ENCODE measurements at places on chromosomes 7 and 10.

GRCh38 chr7:142263598-142264380 lies 5.9 kb upstream of the PRSS58 start:
- DNase-seq, result no peak

GRCh38 chr7:92917230-92917629 lies 80.9 kb upstream of the CDK6 start:
- no peak for DNase-seq

GRCh38 chr7:1065263-1065584 lies 20.9 kb downstream of the GPR146 start:
- DNase-seq, result no peak

DNA sequence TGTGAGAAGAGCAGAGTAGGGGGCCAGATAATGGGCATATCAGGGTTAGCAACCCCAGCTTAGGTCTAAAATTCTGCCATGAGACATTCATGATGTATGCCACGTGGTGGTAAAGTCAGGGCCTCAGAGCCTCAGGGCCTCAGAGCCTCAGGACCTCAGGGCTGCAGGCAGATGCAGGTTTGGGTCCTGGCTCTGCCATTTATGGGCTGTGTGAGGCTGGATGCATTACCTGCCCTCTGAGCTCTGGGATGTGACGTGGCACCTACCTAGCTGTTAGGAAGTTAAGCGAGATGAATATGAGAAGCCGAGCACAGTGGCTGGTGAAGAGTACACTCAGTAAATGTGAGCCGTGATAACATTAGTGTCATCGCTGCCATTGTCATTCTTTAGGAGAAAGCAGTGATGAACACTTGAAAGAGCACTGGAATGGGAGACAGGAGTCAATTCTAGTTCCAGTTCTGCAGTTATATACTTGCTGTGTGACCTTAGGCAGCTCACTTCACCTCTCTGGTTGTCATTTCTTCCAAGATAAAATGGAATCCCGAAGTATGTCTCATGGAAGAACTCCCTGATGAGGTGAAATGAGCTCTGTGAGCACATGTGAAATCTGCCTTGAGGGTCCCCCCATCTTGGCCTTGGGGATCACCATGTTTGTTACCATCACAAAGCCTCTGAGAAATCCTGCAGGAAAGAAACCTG lies 127.2 kb downstream of the SH3PXD2A start:
- no peak for DNase-seq

- no peak for DNase-seq
Observed at GRCh38 chr10:11870461-11870780, 47.3 kb downstream of the PROSER2 start.

DNA sequence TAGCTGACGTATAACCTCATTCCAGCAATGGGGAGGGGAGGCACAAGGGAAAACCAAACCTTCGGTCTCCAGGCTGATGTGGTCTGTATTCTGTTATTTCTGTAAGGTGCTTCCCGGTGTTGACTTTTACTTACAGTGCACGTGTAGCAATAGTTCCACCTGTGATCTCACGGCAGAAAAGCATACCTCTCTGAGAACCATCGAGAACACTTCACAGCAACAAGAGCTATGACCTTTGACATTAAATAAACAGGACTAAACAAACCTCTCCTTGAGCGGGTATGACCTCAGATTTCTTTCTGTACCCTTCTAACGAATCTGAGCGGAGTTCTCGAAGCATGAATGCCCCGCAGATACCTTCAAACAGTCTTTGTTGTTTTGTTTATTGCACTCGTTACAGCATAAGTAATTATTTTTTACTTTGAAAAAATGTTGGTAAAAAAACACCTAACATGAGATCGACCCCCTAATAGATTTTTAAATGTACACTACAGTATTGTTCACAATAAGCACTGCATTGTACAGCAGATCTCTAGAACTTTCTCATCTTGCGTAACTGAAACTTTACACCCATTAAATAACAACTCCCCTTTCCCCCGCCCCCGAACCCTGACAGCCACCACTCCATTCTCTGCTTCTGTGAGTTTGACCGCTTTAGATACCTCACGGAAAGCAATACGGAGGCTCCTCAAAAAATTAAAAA lies 282.3 kb downstream of the GATA3 start:
- DNase-seq, result no peak

- DNase-seq, result no peak
Observed at GRCh38 chr7:151139071-151139790, 28.3 kb downstream of the GBX1 start.

DNA sequence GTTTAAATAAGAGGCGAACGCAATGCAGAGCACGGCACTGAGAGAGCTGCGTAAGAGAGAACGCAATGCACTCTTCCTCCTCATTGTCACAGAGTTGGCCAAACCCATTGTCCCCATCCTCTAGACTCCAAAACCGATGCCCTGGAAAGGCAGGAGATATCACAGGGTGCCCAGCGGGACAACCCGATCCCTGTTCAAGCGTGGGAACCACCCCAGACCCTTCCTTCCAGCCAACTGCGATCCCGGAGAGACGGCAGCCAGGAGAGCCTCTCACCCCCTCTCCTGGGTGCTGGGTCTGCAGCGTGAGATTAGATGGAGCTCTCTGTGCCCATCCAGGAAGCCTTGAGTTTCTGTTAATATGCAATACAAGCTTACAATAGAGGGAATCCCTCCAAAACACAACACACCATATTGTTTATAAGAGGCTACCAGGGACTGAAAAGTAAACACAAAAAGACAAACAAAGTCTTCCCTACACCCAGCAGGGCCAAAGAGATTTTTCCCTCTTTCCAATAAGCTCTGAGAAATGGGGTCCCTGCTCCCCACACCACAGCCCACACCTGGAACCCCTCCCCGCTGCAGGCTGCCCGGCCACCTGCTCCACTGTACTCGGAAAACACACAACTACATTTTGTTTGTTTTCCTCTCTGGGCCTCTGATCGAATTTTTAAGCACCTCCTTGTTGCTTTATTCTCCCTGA lies 187.6 kb downstream of the ADARB2 start:
- no peak for DNase-seq

DNA sequence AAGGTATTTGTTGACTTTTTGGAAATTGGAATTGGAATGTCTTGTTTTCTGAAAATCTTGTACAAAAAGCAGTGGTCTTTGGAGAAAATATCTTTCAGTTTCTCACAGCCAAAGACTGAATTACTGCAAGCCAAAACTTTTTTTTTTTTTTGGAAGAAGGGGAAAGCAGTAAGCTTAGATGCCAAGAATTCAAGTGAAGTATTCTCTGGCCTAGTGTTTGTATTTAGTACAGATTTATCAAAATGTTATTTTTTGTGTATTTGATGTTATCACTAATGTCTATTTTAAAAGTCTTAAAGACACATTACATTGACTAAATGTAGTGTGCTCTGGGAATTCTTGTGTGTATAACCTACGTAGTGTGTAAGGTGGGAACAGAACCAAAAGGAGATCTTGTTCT lies 6.2 kb downstream of the TET1 start:
- no peak for DNase-seq

DNA sequence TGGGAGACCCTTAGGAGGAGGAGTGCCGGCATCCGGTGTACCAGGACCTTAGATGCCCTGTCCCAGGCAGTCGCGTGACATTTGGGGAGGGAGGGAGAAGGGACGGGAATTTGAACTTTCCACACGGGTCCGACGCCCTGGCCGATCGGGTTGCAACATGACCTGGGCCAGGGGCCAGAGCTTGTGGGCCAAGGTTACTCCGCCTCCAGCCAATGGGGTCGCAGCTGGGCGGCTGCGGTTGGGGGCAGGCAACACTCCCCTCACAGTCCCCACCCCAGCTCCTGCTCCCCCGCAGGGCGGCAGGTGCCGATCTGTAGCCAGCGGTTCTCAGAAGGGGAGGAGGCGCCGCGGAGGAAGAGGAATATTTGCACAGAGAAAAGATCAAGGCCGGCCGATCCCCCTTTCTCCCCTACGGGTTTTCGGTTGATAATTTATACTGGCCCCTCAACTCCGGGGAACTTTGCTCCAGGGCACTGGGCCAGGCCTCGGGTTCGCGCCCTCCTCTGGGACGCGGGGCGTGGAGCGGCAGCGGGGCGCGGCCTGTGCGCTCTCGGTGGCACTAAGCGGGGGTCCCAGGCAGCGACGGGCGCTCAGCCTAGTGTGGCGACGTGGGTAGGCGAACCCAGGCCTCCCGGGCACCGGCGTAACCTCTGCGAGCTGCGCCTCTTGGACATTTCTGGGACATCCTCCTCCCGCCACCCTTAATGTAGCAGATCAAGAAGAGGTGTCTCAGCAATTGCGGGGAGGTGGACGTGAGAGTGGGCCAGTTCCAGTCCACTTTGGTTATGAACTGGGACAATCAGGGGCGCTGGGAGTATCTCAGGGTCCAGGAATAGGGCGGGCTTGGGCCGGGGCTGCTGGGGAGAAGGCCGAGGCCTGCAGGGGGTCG lies 1.2 kb downstream of the MLXIPL start:
- DNase-seq, result no peak

DNA sequence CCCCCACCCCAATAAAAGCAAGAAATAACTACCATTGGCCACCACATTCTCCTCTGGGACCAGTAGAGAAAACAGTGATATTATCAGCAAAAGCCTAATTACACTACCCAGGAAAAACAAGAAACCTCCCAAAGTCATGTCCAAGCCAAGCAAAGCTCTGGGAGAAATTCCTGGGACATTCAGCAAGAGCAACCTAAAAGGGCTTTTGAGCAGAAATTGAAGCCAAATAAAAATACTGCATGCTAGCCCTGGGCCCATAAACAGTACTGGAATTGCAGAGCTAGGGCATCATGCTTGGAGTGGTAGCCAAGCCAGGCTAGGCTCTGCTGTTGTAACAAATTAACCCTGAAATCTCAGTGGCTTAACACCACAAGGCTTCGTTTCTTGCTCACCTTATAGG lies 347.9 kb downstream of the LRMDA start:
- DNase-seq, result no peak

DNA sequence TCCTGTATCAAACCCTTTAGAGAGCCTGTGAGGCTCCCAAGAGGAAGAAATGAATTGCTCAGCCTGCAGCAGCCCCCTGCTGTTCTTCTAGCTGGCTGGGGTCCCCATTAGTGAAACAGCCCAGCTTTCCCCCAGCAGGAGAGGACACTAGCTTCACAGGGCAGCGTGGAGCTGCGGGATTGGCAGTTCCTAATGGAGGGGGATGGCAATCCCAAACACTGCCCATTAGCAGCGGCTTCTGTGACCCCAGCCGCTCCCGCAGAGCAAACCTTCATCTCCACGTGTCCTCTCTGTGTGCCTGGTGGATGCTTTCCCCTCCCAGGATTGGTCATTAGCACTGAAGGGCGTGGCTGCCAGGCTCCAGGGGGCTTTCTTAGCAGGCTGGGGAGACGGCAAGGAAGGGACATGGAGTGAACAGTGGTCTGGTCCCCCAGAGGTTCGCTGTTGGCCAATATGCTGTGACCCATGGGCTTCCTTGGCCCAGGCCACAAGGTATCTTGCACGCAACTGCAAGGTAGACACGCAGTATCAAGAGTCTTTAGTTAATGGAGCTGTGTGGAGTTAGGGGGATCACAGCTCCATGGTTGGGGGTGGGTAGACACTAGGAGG lies 322.5 kb upstream of the ZMIZ1 start:
- DNase-seq, result no peak

DNA sequence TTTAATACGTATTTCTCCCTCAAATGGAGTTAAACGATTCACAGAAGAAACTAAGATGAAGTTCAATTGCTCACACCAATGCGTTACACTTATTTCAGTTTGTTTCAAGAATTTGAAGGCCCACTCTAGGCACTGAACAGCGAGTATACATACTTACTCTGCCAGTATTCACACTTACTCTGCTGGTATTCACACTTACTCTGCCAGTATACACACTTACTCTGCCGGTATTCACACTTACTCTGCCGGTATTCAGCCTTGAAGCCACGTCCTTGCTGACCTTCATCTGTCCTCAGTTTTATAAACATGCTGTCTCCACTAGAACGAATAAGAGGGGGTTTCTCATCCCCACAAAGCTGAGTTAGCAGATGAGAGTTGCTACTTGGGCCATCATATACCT lies 86.0 kb downstream of the CUBN start:
- no peak for DNase-seq

Measured in activated CD8-positive, alpha-beta memory T cell treated with anti-CD3 and anti-CD28 coated beads for 4 hours (primary cell).